NCI-H2081 (cell line): ENCODE measurements at places on chromosomes 12 and 14.

DNA sequence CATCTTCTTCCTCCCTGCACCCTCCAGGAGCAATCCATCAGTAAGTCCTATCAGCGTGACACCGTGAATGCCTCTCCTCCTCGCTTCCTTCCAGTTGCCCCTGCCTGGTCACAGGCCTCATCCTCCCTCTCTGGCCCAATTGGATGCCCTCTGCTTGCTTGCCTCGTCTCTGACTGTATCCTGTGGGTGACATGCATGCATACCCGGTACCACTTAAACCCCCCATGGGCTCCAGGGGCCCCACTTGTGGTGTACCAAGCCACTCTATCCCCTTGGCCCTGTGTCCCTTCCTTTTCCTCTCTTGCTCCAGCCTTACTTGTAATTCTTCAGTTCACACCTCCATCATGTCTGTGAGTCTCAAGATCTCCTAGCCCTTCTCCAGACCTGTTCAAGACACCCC is 106.0 kb upstream of the RTL1 start:
- DNase-seq, result no peak

DNA sequence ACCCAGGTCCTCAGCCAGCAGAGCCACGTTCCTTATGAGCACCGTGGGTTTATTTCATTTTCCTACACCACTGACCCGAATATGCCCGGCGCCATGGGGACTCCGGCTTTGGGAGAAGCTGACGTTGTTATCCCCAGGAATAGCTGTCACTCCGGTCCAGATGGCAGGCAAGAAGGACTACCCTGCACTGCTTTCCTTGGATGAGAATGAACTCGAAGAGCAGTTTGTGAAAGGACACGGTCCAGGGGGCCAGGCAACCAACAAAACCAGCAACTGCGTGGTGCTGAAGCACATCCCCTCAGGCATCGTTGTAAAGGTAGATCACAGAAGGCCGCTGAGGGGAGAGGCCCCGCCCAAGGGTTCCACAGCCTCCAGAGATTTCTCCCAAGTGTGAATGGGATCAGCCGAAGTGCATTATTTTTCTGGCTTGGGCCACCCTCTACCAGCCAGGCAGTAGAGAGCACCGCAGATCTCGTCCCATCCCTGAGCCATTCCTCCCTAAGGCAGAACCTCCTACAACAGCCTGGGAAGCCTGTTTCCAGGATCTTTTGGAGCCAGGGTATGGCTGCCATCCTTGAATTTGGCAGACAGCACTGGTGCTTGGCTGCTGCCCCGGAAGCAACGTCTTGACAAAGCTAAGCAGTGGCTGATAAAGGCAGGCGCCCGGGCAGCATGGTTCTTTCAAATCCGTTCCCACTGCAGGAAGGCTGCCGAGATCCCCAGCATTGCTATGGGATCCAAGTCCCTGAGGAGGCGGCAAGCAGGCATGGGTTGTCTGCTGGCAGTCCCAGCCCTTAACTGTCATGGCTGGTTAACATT is 17.8 kb downstream of the CDK2AP1 start:
- no peak for DNase-seq

DNA sequence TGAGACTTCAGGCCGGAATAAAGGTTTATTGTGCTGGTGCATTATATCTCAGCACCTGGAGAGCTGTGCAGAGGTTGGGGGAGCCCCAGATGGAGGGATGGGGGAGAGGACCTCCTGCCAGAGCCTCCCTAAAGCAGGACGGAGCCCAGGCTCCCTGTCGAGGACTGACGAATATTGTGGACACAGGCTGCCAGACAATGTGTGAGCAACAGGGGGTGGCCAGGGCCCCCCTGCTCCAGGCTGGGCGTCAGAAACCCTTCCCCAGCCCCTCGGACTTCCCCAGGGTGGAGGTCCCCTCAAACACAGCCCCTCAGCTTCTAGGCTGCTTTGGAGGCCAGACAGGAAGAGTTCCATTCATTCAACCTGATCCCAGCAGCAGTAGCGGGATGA is 8.0 kb downstream of the TMEM119 start:
- DNase-seq, result no peak

GRCh38 chr14:90569606-90570387 is 173.0 kb downstream of the CALM1 start:
- DNase-seq, result no peak

DNA sequence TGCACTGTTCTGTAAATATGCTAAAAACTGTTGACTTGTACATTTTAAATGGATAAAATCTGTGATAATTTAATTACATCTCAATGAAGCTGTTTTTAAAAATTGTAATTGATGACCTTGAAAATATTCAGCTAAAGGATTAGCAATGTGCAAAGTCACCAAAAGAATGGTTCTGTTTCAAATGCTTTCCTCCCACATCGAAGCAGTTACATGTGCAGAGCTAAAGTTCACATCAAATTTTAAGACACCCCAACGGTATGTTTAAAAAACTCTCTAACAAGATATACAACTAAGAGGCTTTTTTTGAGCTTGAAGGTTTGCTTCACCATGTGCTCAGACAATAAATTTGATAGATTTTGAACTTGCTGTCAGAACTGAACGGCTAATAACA is 114.6 kb upstream of the KRAS start:
- DNase-seq, result peak; percentile 35

GRCh38 chr14:61756135-61756534 is 6.1 kb upstream of the SNAPC1 start:
- DNase-seq, result no peak

DNA sequence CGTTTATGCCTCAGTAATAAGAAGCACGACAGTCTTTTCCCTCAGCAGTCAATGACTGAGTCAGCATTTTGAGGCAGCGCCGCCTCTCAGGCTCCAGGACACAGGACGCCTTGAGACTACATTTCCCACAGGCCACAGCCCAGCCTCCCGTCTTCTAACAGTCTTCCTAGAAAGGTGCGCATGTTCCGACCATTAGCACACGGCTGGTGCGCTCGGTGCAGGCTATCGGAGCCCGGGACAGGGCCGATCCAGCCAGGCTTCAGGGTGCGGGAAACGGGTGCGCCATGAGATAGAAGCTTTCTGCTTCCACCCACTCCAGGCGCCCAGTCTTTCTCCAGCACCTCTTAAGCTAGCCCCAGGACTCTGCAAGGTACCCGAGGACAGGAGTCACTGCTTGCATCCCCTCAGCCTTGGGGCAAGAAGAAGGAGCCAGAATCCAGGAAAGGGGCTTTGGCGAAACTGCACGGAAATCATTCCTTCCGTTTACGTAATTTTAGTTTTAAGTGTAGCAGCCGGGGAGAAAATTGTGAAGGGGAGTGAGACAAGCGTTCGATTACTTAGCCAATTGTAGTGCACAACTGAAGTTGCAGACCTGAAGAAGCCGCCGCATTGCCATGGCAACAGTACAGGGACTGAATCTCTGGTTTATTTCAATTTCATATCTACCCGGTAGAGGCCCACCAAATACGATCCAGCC is 54.0 kb downstream of the ZNF641 start:
- DNase-seq, result no peak

DNA sequence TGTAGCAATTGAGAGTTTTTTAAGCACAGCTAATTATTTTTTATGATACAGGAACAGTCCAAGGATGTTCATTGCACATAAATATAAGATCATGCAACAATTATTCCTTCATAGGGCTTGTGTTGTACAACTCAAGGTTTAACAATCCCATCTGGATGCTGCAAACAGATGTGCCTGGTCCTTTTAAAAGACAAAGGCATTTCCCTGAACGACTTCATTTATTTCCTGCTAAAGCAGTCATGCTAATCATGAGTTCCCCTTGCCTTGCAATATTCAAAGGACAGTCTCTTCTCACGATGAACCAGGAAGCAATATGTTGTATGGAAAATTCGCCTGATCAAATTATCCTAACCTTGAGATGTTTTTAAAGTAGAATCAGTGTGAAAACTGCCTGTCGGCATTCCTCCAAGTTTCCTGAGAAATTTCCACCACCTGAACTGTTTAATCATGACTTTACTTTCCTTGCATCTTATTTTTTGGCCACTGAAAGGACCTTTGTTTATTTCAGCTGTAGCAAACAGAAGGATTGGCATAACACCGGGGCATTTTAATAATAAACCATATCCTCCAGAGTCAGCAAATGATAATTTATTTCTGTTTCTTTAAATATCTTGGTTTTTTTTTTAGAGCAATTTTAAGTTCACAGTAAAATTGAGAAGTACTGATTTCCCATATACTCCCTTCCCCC is 33.9 kb upstream of the TSPAN8 start:
- no peak for DNase-seq

DNA sequence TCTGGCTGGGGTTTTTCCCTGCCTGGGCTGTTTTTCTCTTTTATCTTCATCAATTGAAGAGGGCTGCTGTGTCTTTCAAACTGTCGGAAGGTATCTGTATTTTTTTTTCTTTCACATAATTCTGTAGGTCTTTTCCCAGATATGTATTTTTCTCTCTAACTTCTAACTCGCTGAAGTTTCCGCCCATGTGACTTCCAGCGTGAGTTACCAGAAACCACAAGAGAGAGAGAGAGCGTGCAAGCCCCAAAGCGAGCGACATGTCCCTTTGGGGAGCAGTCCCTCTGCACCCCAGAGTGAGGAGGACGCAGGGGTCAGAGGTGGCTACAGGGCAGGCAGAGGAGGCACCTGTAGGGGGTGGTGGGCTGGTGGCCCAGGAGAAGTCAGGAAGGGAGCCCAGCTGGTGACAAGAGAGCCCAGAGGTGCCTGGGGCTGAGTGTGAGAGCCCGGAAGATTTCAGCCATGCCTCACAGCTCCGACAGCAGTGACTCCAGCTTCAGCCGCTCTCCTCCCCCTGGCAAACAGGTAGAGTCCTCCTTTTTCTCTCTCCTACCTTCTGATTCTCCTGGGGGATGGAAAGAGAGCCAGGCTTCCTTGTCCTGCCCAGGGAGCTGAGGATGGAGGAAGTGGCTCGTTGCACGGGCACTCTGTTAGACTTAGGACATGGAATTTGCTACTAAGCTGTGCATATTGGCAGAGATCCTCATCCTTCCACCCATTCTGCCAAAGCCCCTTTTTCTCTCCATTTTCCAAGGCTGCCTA is at the start of gene BATF:
TSS of gene BATF (plus strand) at position 246 of the 759 bp plus-strand sequence. CDS start at position 460, 214 bp downstream.
- DNase-seq, result no peak

- DNase-seq, result no peak
These were observed 95.8 kb downstream of the BCAT1 start for GRCh38 chr12:24853094-24853493.

- DNase-seq, result no peak
These were observed 76.9 kb downstream of the DDX51 start for GRCh38 chr12:132067182-132067581.

GRCh38 chr12:127273626-127274025 is 993.3 kb upstream of the TMEM132C start:
- DNase-seq, result no peak

DNA sequence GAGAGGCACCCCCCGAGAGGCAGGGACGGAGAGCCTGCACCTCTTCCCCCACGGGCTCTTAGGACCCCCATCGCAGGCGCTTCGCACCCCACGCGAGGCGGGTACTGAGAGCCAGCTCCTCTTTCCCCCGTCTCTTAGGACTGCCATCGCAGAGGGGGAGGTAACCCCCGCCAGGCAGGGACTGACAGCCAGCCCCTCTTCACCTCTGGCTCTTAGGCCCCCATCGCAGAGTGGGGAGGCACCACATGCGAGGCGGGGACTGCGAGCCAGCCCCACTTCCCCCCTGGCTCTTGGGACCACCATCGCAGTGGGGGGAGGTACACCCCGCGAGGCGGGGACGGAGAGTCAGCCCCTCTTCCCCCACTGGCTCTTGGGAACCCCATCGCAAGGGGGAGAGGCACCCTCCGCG is 46.1 kb downstream of the DDX11 start:
- no peak for DNase-seq

DNA sequence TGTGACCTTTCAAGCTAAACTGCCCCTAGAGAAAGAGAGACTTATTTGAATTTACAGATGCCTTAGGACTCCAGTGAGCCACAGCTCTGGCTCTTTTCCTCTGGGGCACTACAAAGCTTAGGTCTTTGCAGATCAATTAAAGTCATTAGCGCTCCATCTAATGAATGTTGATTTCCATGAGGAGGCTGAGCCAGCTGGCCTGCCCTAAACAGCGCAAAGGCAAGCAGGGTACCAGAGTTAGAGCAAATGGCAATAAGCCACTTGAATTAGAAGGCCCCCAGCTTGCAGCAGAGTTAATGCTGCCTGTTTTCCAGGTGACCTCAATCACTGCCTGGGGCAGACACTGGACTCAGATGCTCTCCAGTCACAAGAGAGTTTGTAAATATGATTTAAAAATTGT is 695.3 kb downstream of the DIO2 start:
- DNase-seq, result peak; percentile 22

- no peak for DNase-seq
These were observed 35.3 kb downstream of the PITPNM2 start for GRCh38 chr12:123115409-123116121.

- DNase-seq, result no peak
These were observed 21.4 kb upstream of the ATP2B1 start for GRCh38 chr12:89729946-89730459.

DNA sequence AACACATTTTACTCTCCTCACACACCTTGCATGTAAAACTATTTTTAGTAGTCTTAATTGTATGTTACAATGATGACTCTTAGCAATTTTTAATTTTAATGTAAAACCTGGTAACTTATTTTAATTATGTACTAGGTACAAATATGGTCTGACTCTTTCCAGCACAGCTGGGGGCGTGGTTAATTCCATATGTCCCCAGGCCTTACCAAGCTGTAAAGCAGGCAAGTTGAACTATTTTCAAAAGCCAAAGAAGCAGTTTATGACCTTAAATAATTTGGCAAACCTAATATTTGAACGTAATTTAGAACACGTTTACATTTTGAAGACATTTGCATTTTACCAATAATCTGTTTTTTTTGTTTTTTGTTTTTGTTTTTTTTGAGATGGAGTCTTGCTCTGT is 9.3 kb upstream of the ACOT6 start:
- no peak for DNase-seq

DNA sequence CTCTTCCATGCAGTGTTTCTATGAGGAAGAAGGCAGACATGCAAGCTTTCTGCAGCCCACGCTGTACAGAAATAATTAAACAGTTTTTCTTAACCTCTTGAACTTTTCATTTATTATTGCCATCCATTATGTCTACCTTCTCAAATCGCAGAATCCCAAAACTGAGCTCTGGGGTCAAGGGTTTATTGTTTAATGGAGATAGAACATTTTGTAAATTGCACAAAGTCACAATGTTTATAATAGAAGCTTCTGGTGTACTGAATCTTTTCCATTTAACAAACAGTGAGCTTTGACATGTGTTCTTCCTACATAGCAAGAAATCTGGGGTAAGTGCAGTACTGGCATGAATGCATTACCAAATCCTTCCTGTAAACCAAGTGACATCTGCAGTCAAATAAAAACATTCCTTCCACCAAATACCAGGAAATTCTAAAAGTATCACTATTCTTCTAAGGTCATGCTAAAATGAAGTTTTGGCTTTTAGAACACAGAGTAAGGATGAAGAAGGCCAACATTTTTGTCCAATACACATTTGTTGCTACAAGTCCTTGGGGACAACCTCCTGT is 385.3 kb upstream of the DDHD1 start:
- no peak for DNase-seq

- peak; percentile 15 for DNase-seq
These were observed 17.7 kb upstream of the TSPAN11 start for GRCh38 chr12:30908722-30909348.

- no peak for DNase-seq
These were observed 6.9 kb upstream of the IGFBP6 start for GRCh38 chr12:53090554-53090953.

- DNase-seq, result no peak
These were observed 39.0 kb downstream of the DCAF4 start for GRCh38 chr14:72965249-72965648.

- DNase-seq, result no peak
These were observed 120.3 kb upstream of the SLC38A4 start for GRCh38 chr12:46946137-46946536.

GRCh38 chr14:96424109-96424989 is 32.4 kb downstream of the AK7 start:
- peak; percentile 77 for DNase-seq

GRCh38 chr14:55129428-55130195 is 560 bp downstream of the LGALS3 start:
- no peak for DNase-seq
